ENCODE measurements at places on chromosomes 11 and 22. TPM values are rescaled to one million over a fixed set of nuclear protein-coding genes. Genes with fewer than 3 reads are reported as not detected.

- DNase-seq, result no peak
Observed at GRCh38 chr22:37749831-37750595, 53.2 kb downstream of the TRIOBP start.

OR4D5 gene
- polyA plus RNA-seq, result not detected

DNA sequence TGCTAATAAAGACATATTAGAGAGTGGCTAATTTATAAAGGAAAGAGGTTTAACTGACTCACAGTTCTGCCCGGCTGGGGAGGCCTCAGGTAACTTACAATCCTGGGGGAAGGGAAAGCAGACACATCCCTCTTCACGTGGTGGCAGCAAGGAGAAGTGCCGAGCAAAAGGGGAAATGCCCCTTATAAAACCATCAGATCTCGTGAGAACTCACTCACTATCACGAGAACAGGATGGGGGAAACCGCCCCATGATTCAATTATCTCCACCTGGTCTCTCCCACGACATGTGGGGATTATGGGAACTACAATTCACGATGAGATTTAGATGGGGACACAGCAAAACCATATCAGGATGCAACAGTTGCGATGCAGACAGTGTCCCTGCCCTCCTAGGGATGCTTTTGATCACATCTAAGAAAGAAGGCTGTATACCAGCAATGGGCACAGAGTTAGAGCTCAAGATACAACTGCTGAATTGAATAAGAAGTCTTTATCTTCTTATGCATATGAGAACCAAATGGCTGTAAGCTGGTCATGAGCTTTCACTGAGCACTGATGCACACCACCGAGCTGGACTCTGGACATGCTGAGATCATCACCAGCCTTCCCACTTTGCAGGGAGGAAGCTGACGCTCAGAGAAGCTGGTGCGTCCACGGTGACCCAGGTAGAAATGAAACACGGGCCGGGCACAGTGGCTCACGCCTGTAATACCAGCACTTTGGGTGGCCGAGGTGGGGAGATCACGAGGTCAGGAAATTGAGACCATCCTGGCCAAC, 255.2 kb downstream of the MN1 start:
- no peak for DNase-seq

DNA sequence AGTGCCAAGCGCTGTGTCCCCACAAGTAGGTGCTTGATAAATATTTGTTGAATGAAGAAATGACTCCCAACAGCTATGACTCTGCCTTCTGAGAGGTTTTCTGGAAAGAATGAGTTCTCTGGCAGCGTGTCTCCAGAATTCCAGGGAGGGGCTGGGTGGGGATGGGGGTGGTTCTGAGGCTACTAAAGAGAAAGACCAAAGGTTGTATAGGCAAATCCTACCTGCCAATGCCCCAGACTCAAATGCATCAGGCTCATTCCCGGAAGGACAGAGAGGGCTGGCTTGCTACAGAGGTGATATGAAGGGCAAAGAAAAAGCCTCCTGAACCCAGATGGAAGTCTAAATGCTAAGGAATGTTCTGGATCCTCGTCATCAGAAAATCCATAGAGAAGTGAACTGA, 1.9 kb downstream of the DUSP18 start:
- no peak for DNase-seq

DNA sequence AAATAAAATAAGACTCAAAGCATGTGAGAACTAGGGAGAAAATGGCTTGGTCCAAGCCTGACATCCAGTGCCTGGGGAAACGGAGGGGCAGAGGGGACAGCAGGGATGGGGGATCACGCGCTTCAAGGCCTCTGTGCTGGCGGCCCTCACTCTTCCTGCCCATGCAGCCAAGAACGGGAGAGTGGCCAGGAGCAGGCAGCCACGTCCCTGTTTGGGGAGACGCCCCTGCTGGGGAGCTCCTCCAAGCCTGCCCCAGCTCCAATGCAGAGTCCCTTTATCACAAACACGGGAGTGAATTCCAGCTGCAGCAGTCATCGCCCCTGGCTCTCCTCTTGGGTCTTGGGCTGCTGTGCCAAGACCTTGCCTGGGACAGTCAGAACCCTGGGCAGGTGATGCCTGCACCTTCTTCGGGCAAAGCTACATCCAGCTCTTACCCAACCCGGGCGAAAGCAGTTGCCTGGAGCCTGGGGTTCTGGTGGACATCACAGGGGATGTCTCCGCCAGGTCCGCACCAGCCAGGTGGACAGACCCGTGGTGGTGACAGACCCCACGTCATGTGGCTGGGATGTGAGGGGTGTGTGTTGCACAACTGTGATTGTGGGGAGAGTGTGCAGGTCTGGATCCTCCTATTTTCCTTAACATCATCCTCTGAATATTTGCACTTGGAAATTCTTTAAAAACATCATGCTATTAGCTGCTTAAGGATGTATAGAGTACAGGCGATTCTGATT, 1391.3 kb downstream of the BRD1 start:
- no peak for DNase-seq

DNA sequence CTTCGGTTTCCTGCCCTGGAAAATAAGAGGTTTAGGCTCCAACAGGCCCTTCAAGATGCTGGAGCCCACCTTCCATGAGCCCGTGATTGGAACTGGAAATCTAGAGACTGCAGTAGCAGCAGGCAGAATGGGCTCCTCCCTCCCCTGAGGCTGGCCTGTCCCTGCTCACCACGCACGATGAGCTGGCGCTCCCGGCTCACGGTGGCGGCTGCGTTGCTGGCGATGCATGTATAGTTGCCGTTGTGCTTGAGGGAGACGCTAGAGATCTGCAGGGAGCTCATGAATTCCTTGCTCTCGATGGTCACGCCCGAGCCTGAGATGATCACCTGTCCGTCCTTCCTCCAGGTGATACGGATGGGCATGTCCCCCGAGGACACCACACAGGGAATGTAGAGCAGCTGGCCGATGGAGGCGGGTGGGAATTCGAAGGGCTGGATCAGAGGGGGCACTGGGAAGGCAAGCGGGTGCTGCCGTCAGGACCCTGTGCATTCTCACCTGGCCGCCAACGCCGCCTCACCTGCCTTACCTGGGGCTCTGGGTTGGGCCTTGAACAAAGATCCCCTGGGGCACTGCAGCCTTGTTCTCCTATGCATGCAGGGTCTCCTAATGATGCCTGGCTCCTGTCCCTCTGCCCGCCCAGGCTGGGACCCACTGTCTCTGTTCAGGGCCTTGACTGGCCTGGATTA, 177.8 kb downstream of the CEP164 start:
- no peak for DNase-seq

DNA sequence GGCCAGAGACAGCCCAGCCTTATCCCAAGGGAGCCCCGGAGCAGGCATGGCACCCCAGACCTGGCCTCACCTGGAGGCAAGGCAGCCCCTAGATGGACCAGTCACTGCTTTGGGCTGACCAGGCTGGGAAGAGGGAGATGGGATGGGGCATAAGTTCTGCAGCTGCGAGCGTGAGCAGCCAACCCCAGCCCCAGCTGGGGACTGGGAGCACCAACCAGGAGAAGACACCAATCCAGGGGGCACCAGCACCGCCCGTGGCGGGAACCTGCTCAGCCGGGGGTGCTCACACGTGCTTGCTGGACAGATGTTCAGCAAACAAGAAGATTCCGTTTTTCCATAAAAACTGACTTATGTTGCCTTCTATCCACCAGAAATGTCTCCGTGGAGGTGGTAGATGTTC, 16.2 kb upstream of the FADD start:
- DNase-seq, result no peak

UCP3 gene
- polyA plus RNA-seq, result 1.6 TPM

RAB38 gene
- 22.5 TPM for polyA plus RNA-seq

DNA sequence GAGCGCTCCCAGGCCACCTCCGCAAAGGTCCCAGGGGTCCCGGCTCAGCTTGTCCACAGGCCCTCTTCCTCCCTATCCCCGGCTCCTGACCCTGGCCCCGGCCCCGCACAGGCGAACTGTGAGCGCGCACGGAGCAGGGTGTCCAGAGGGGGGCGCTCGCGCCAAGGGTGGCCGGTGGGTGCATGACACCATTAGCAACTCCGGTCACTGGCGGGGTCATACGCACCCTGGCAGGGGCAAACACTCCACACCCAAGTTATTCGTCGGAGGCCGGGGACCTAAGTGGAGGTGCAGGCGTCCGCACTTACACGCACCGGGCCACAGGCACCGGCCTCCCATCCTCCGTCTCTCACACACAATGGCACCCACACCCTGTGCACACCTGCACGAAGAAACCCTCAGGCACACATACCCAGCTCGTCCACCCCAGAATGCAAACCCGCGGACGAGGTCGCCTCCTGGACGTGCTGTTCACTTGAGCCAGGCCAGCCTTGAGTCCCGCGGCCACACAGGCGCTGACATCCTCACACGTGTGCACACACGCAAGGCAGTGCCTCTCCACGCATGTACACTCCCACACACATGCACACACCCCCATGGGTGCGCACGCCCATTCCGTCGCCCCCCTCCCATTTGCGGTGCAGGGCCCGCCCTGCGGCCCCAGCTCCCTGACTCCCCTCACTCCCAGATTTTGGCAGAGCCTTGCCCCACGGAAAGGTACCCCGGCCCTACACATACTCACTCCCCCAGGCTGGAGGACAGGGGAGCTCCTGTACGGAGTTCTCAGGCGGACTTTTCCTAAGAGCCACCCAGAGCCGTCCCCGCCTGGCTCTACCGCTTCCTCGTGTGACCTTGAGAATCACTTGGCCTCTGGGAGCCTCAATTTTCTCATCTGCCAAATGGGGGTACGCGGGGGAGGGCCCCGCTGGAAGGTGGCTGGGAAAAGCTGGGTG, at the start of gene RASGRP2:
Gene RASGRP2 (minus strand): TSS at position 552 of the 953 bp plus-strand sequence. CDS start 1,276 bp downstream, outside the sequence.
- DNase-seq, result no peak

- DNase-seq, result no peak
Observed at GRCh38 chr22:37209140-37209845, 3.0 kb downstream of the SSTR3 start.

- no peak for DNase-seq
Observed at GRCh38 chr22:27972732-27973698, 54.0 kb upstream of the PITPNB start.

DNA sequence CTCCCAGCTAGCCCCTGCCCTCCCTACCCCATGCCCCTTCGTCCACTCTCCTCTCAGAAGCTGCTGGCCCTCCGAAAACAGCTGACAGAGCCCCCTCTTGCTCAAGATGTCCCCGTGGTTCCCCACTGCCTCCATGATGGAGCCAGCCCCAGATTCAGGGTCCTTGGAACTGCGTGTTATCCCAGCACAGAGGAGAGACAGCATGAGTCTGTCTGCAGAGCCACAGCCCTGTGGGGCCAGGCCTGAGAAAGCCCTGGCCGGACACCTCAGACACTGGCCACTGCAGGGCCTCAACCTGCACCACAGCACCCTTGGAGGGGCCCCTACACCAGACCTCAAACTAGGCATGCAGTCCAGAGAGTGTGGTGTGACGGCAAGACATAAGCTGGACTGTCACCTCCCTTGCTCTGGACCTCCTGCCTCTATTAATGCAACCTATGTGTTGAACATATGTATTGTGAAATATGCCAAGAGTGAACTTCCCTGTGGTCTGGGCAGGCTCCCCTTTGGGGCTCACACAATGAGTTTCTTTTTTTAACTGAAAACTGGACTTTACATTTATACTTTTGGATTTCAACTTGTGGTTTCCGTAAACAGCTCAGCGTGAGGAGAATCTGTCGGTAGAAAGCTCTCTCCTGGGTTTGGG, 9.6 kb downstream of the PNPLA5 start:
- no peak for DNase-seq

- no peak for DNase-seq
Observed at GRCh38 chr11:85776951-85777602, 33.9 kb downstream of the SYTL2 start.

DNA sequence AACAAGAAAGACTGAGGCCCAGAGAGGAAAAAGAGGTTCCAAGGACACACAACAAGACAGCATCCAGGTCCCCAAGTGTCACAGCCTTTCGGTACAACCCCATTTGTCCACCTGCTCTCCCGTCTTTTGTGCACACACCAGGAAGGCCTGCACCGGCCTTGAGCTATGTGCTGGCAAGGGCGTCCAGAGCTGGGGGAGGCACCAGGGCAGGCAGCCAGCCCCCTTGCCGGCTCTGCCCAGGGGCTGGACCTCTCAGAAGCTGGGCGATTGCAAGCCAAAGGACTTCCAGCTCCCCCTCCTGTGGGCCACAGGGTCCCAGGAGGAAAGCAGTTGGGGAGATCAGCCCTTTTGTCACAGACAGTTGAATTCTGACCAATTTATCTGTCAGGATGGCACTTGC, 210.5 kb downstream of the MN1 start:
- no peak for DNase-seq

DNA sequence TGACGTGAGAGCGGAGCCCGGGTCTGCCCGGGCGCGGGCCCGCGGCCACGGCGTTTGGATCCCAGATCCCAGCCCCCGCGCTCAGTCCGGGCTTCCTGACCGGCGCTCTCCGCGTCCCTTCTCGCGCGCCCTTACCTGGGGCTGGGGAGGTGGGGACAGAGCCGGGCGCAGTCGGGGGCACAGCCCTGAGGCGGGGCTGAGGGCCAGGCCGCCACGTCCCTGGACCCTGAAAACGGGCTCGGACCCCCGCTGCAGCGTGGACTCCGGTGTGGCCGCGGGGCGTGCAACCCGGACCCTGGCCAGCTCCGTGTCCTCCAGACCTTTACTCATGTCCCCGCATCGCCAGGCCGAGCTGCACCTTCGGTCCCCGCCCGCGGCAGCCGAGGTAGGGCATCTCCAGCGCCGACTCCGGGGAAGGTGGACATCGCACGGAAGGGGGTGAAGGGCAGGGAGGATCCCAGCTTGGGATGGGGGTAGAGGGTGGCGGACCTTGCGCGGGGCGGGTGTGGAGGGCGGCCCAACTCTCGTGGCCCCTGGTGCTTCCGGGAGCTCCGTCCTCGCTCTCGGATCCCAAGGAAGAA, 9.9 kb upstream of the AIFM3 start:
- DNase-seq, result no peak

NCR3LG1 gene
- polyA plus RNA-seq, result 2.3 TPM

- no peak for DNase-seq
Observed at GRCh38 chr11:2783536-2784082, 83.8 kb upstream of the KCNQ1OT1 start.

DNA sequence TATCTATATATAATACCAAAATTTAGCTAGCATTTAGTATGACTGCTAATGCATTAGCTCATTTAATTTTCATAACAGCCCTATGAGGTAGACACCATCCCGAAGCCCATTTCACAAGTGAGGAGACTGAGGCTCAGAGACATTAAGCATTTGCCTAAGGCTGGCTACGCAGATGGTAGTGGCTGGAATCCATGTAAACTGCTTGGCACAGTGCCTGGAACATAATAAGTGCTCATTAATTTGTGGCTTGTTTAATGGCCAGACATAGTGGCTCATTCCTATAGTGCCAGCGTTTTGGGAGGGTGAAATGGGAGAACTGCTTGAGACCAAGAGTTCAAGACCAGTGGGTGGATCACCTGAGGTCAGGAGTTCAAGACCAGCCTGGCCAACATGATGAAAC, 17.8 kb upstream of the TP53I11 start:
- DNase-seq, result no peak

- peak; percentile 65 for DNase-seq
Observed at GRCh38 chr11:126112547-126112946, 49.9 kb upstream of the CDON start.

JAML gene
- polyA plus RNA-seq, result 2.4 TPM

DNA sequence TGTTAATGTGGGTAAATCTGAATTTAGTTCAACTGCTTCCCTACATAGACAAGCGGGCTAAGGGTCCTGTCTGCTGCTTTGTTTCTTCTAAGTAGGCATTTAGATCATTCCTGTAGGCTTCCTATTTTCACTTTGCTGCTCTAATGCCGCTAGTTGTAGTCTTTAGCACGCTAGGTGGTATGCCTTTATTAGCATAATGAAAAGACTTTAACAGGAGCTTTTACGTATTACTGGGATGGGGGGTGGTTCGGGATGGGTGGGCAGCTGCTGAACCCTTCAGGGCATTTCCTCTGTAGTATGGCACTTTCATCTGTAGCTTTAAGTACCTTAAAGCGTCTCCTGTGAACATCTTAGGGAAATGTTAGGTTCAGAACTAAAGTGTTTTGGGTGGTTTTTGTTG, 85.3 kb downstream of the GGT1 start:
- no peak for DNase-seq

- no peak for DNase-seq
Observed at GRCh38 chr11:10050561-10050960, 243.5 kb downstream of the SBF2 start.

All from renal pelvis (tissue), 12 donors.